Stimulated activated CD4-positive, alpha-beta T cell treated with anti-CD3 and anti-CD28 coated beads, Interleukin-1b, Interleukin-23, amount 100 ng/mL, for 1 hour (primary cell): ENCODE measurements at places on chromosomes 11 and 22.
A peak's percentile ranks its signal among the peaks of the same experiment; 100 is the strongest.

DNA sequence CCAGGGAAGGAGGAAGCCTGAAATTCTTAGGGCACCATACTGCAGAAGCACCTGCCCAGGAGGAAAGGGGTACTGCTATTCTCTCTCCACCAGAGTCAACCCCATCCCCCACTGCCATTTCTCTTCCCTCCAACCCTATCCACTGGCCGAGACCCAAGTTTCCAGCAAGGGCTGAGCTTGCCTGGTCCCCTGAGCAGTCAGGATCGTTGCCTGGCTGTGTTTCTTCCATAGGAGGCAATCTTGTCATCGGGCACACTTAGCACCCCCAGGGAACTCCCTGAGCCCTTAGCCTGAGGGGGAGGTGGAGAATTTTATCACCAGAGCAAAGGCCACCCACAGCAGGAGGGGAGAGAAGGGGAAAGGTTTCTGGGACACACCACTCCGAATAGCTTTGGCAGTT, 115.8 kb upstream of the NECTIN1 start:
- DNase-seq = no peak

- DNase-seq = no peak
Observed at GRCh38 chr11:12090061-12090591, 20.3 kb upstream of the MICAL2 start.

DNA sequence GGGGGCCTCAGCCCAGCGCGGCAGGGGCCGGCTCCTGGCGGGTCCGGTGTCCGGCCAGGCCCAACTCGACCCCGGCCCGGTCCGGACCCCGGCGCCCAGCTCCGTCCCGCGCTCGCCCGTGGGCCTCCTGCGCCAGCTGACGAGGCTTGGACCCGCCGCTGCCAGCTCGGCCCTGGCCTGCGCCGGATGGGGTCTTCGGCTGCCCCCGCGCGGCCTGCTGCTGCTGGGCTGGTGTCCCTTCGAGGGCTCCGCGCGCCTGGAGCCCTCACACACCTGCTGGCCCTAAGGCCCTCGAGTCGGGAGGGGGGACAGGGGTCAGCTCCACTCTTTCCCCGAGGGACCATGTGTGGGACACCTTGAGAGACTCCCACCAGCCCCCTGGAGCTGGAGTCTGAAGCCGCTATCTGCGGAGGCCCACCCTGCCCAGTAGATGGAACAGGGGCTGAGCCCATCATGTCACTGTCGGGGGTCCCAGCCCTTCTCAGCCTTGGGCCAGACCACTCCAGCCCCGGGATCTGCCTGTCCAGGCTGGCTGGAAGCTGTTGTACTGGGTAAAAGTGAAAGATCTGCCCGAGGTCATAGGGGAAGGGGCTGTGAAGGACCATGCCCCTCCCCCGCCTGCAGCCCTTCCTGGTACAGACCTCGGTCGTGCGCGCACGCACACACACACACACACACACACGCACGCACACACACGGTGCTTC, 768 bp upstream of the CDKN1C start:
- DNase-seq = no peak

DNA sequence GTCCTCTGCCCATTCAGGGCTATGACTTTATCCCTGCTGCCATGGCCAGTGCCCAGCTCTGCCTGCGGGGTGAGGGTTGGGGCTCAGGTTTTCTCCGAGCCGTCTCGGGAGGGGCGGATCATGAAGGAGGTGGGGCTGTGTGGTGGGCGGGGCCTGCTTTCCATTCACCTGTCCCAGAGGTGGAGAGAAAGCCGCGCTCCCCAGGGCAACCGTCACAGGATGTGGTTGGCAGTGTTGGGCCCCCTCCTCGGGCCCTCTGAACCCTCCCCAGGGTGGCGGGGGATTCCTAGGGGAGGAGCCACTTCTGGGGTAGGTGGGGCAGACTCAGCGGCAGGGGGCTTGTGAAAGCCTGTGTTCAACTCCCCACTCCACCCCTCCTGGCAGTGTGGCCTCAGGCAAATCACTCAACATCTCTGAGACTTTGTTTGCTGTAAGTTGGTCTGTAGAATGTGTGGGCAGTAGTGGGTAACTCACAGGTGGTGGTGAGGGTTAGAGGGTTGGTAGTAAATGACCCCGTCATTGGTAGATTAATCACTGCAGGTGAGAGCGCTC, 50.3 kb downstream of the CD6 start:
- DNase-seq = peak; percentile 69

DNA sequence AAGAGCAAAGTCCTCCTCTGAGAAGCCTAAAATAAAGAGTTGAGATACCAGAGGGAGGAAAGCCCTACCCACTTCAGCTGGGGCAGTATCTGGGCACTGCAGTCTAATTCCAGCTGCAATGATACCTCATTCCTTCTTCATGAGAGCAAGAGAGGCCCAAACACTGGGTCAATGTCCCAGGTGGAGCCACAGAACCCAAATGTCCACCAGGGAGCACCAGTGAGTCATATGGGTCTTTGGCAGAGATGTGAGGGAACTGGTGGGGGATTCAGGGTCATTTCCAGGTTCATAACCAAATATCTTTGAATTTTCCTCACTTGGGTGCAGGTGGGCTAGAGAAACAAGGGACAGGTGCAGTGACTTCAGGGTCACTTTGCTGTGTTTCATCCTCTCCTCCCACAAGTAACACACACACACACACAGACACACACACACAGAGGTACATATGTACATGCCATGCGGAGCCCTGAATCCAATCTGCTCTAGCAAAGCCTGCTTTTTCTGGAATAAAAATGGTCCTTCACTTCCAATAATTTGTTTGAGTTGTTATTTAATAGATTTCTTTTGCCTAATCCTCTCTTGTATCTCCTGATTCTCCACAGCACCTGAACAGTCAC, 585.4 kb downstream of the SOX6 start:
- DNase-seq = peak; percentile 1

DNA sequence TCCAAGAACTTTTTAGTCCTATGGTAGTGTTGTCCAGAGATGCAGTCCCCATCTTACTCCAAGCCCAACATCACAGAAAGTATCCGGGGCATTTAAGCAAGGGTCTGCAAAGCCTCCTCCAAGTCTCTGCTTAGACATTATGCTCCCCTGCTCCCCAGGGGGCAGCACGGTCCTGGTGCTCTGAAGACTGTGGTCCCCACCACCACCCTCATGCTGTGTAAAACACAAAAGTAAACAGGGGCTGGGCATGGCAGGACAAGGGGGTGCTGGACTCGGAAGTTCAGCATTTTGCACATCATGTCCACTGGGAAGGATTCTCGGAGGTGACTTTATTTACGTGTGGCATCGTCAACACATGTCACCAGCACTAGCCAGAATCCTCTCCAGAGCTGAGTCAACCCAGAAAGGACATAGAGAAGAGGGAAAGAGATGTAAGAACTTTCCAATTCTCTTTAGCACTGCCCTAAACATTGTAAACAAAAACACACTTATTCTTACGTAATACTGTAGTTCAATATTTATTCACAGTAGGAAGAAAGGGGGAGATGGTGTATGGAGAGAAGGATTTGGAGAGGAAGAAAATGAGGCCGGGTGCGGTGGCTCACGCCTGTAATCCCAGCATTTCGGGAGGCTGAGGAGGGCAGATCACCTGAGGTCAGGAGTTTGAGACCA, 37.7 kb downstream of the TCIRG1 start:
- no peak for DNase-seq

GRCh38 chr11:12122083-12122482, 11.7 kb downstream of the MICAL2 start:
- no peak for DNase-seq

DNA sequence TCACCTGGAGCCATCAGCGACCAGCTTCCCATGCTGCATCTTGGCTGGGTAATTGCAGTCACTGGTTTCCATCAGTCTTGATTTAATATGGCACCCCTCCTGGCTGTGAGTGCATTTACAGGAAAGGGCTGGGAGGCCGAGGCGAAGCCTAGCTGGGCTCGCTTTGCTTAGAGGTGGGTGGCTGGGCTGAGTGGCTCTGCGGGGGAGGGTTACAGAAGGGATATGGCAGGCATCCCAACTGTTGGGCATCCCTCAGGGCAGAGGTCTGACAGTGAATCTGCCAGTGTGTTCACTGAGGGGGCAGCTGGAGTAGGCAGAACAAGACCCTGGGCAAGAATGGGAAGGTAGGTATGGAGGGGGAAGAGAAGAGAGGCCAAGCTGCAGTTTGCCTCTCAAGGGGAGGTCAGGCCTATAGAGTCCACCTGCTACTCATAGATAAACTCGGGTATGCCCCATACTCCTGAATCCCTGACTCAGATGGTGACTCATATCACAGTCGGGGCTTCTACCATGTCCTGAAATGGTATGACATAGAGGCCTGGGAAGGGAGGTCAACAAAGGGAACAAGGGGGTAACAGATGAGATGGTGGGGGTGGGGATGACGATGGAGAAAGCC, 77.5 kb upstream of the PHOX2A start:
- DNase-seq = no peak

DNA sequence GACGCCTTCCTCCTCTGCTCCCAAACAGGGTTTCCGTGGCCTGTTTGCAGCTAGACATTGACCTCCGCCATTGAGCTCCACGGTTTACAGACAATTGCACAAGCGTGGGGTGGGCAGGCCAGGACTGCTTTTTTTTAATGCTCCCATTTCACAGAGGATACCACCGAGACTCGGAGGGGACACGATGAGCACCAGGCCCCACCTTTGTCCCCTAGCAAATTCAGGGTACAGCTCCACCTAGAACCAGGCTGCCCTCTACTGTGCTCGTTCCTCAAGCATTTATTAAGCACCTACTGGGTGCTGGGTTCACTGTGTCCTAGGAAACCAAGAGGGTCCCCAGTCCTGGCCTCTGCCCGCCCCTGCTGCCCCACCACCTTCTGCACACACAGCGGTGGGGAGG, 12.2 kb downstream of the RASD2 start:
- no peak for DNase-seq

GRCh38 chr11:5272395-5273017, 2.8 kb upstream of the HBE1 start:
- no peak for DNase-seq

GRCh38 chr22:16915701-16916100, 90.5 kb upstream of the XKR3 start:
- no peak for DNase-seq

DNA sequence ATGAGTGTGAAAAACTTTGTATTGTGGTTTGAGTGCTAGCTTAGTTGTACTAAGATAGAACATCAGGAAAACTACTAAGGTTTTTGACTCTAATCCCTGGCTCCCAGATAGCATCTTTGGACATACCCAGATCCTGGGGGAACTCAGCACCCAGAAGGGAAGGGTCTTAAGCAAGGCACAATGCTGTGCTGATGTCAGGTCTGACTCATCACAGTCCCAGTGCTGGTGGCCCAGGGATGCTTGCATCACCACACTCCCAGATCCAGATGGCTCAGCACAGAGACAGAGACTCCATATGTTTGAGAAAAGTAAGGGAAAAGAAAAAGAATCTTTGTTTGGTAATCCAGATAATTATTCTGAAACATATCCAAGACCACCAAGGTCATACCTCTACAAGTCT, 18.3 kb upstream of the OR56A3 start:
- no peak for DNase-seq

- DNase-seq = no peak
Observed at GRCh38 chr11:63242089-63242781, 1.2 kb downstream of the SLC22A25 start.

GRCh38 chr11:103368145-103368544, 258.9 kb downstream of the DYNC2H1 start:
- DNase-seq = no peak

DNA sequence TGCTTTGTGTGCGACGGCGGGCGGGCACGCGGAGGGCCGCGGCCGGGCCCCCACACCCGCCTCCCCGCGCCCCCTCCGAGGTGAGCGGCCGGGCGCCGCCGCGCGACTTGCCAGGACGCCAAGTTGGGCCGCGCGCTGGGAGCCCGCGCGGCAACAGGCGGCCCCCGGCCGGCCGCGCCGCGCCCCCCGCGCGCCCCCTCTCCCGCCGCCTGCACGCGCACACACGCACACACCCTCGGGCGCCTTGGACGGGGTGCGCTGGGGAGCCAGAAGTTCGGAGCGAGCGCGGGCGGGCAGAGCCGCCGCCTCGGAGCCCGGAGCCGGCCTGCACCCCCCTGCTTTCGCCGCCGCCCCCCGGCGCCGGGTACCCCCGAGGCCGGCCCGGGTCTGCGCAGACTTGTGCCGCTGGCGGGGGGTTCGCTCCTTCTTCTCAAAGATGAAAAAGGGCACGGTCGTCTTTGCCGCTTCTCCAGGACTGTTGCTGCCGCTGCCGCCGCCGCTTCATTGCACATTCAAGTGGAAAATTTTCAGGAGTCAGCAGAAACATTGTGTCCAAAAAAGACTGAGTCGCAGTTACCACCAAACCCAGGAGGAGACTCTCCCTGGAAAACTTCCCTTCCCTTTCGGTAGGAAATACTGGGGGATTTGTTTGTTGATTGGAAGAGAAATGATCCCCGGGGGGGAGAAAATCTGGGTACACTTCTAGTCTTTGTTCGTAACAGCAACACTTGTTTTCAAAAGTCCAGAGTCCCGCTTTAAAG, 895 bp downstream of the TEAD1 start:
- DNase-seq = no peak

DNA sequence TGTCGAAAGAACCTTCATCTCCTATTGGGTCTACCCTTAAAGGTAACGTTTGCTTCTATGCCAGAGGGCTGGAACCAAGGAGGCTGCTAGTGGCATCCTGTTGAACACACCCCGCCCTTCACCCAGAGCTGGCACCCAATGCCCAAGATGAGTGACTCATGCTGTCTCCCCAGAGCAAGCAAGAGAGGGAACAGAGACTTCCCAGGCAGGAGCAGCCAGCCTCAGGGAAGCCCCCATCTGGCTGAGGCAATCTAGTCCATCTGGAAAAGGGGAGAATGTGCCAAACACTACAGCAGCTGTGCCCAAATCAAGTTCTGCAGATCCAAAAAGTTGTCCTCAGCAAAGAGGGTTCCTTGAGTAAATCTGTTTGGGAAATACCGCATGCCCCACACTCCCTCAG, 91.9 kb upstream of the TP53I11 start:
- DNase-seq = no peak

DNA sequence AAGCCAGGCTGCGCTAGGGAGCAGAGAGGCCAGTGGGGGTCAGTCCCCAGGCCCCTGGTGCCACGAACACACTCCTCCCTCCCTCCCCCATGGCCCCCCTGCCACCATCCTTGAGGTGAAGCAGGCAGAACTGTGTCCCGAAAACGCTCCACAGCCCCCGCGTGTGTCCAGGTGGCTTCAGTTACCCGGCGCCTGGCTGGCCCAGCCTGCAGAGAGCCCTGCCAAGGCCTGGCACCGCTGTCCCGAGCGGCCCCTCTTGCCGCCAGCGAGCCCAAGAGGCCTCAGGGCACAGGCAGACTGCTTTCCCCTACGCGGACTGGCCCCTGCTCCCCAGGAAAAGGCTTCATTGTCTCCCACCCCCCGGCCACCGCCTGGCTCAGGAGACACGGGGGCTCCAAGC, 27.7 kb downstream of the CDKN1C start:
- DNase-seq = no peak

GRCh38 chr11:117808784-117809183, 11.8 kb upstream of the DSCAML1 start:
- DNase-seq = no peak

- no peak for DNase-seq
Observed at GRCh38 chr22:25027959-25028840, 75.7 kb downstream of the KIAA1671 start.
